T-cell (primary cell): ENCODE measurements at places on chromosomes 11 and 22.
A peak's percentile ranks its signal among the peaks of the same experiment; 100 is the strongest.

DNA sequence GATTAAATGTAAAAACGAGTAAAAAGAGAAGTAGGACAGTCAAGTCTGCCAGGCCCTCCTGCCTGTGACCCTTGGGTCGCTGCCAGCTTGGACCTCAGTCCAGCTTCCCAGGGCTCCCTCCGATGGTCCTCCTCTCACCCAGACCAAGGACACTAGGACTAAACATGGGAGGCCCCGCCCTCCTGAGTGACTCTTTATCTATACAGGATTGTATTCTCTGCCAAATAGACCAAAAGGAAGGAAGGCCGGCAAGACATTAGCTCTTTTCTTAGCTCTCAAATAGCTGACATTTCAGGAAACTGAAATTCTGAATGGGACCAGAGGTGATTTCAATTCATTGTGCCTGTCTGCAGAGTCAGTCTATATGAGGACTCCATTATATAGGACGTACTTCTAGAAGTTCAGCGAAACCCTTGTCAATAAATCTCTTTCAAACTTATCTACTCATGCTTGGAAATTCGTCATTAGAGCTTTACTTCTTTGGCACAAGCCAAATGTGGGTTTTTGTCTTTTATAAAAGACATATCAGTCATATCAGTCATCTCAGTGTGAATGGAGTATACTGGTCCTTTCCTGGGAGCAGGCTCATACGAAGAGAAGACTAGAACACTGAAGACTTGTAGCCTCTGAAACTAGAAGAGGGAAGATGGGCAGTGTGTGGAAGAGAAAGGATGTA is 28.5 kb downstream of the ADORA2A start:
- no peak for DNase-seq
- H3K36me3 ChIP-seq: no peaks in the 10 kb centered on the region
- H3K4me3 ChIP-seq: no peak overlapping the region
- no peaks in the 10 kb centered on the region for H3K27me3 ChIP-seq
- H3K4me1 ChIP-seq: no peaks in the 10 kb centered on the region

GRCh38 chr11:73475549-73476095 is 99.4 kb downstream of the RELT start:
- H3K27ac ChIP-seq: no peak overlapping the region
- no peaks in the 10 kb centered on the region for H3K36me3 ChIP-seq
- H3K27me3 ChIP-seq: no peaks in the 10 kb centered on the region
- DNase-seq: no peak
- no peaks in the 10 kb centered on the region for H3K4me1 ChIP-seq

DNA sequence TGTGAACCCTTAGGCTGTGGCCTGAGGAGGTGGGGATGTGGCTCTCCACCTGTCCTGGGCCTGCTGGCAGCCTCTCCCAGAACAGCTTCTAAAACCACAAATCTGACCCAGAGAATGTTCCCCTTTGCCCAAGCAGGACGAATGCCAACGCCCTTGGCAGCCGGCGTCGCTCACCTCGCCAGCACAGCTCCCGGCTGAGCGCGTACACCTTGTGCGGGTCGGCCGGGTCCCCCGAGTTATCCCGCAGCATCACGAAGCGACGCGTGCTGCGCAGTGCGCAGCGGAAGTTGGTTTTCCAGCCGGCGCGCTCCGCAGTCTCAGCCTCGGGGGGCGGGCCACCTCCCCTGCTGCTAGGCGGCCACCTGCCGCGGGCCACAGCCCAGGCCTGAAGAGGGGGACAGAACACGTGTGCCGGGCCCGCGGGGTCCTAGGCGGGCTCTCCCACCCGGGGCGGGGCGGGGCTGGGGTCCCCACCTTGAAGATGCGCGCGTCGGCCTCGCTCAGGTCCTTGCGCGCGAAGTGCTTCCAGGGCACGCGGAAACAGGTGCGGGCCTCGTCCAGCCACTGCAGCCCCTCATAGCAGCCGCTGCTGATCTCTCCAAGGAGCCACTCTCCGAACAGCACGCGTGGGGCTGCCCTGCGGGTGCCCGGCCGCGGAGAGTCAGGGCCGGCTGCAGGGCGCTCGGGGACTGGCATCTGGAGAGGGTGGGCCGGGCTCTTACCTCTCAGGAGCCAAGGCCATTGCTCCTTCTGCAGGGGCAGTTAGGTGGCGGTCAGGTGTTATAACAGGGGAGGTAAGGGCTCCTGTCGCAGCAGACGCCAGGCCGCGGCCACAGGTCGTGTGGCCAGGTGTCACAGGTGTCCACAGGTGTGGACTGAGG is 887 bp downstream of the IRF7 start:
- H3K4me1 ChIP-seq: peaks cover 44% of the 10 kb centered on the region
- H3K4me3 ChIP-seq: peak overlapping the region; percentile 73
- H3K27ac ChIP-seq: peak overlapping the region; percentile 86

DNA sequence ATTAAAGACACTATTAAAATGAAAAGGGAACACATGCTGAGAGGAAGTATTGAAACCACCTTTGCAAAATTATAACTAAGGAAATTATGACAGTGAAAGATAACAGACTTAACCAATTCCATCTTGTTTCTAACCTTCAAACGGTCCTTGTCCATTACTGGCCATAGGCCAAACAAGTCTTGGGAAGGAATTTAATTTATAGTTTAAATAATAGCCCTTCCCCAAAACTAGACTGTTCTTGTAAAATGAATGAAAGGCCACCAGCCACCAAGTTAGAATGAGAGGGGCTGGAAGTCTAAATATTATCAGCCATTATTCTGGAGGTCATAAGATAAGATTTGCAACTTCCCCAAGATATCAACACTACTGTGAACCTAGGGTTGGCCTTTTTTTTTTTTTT is 1.8 kb upstream of the TALDO1 start:
- no peak for DNase-seq
- no peak overlapping the region for H3K4me3 ChIP-seq
- H3K36me3 ChIP-seq: no peaks in the 10 kb centered on the region
- no peak overlapping the region for H3K27ac ChIP-seq
- no peaks in the 10 kb centered on the region for H3K4me1 ChIP-seq
